ENCODE measurements at places on chromosomes 4 and X.

DNA sequence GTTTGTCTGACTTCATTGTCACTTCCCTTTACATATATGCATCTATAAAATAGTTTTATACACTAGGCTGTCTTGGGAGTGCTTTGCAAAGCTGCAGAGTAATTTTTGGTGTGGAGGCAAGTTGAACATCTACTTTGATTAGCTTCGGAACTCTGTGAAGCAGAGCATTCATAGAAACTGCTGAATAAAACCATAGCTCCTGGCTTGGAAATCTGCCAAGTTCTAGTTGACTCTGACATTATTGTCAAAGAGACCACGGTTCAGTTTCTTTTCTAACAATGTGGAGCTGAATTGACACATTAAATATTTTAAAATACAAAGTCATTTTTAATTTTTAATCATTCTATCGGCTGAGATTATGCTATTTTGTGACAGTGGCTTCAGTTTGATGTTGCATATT lies 335.0 kb downstream of the BMPR1B start:
- no peak for DNase-seq

DNA sequence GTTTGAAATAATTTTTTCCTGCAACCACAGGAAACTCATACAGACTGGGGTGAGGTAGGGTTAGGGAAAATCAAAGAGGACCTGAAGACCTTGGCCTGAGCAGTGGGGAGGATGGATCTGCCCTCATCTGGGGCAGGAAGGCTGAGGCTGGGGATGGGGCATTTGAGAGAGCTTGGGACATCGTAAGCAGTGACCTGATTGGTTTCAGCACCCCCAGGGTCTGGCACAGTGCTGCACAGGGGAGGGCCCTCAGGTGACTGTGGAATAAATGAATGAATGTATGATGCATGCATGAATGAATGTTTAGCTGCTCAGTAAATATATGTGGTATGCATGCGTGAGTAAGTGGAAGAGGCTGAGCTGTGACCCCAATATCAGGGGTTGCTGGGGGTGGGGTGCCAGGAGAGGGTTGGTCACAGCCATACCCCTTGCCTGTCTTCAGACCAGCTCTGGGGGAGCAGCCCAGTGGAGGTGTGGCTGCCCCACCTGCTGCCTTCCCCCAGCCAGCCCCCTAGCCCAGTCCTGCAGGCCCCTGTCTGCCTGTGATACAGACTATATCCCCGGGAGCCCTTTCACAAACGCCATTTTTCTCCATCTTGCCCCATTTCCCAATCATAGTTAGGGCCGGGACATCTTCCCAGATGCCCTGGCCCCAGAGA lies 11.0 kb upstream of the TNIP2 start:
- DNase-seq = no peak

DNA sequence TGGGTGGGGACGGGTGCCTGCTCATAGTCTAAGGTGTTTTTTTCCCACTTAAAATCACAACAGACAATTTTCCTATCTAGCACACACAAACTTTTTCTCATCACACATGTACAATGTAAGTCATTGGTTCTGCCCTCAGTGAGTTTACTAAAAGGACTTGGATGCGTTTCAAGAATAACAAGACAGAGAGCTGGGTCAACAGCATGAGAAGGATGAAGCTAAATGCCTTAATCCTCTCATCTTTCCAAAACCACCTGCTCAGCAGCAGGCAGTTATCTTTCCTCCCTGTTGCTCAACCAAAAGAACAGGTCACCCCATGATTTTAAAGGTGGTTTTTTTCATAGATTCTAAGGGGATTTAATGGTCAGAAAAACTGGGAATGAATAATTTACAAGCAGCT lies 40.1 kb downstream of the OFD1 start:
- no peak for DNase-seq

DNA sequence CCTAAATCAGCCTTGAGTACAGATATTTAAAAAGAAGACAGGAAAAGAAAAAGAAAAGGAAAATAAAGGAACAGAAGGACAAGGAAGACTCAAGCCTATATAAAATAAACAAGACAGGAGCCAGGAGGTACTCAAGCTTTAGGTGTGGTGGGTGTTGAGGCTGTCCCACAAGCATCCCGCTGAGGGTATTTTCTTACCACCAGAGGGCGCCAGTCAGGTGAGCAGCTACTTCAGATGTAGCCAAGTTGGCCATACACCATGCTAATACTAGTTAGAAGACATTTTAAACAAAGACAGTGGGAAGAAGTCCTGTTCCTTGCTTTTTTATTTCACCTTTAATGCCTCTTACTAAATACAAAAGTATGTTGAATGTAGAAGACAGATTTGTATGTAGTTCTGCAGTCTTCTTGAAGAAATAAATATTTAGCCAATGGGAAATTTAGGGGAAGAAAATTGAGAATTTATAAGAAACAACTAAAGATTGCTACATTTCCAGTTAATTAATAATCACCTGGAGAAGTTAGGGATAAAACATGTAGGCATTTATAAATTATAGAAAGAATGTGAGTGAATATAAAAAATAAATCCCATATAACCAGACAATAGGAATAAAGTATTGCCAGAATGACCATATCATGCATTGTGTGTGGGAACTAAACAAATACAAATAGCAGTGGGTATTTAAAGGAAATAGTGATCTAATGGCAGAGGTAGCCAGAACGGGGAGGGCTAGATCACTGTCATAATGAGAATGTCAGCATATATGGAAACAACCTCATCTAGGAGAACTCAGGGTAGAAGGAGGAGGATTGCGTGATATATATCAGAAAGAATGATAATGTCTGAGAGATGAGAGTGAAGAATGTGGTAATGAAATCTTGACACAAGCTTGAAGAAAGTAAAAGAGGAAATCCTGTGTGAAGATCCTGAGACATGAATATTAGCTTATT lies 71.0 kb downstream of the MTHFD2L start:
- DNase-seq = peak; percentile 92

DNA sequence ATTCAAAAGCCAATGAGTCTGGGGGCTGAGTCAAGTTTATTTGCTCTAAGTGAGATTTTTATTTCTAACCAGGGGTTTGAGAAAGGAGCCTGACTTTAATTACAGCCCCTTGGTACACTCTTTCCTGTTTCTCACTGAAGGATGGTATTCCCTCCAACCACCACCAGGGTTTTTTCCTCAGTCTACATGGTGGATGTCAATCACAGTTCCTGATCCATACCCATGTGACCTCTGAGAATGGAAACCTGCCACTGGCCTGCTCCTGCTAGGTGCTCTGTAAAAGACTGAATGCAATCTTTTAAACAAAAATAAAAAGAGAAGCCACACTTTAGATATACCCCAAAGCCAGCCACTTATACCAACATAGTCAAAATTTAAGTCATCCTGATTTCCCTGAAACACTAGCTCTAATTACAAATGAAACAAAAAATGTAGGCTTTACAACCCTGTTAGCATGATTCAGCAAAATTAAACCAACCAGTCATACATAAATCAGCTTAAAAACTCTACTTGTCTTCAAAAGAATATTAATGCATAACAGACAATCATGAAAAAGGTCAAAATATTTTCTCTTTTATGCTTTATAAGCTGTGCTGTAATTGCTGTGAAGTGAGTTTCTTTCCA lies 112.1 kb upstream of the NWD2 start:
- no peak for DNase-seq

DNA sequence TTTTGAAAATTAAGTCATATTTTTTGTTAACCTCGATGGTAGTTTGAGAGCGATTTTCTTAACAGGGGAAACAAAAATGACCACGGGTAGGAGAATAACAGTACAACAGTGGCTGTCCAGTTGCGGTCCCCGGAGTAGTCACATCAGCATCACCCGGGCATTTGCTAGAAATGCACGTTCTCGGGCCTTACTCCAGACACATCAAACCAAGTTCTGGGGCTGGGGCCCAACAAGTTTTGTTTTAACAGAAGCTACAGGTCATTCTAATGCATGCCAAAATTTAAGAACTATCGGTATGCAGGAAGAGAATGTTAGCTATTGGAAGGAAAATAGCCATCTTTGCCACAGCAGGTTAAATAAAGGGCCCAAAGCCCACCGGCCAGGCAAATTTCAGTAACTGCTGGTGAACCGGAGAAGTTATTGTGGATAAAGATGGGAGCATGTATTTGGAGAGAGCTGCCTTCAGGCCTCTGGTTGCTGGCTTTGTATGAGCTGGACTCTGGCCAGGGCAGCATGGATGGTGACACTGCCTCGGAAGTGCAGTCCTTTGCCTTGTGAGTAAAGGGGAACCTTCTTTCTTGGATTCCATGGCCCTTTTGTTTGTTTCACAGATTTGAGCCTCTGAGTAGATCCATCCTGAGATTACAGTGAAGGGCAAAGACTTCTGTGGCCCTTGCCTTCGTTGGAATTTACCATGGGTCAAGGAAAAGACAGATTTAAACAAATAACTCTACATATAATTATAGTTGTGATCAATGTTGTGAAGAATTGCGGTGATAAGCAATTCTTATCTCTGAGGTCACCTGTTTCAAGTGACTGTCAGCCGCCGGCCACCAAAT lies 62.1 kb downstream of the TBC1D14 start:
- no peak for DNase-seq

- no peak for DNase-seq
Measured at GRCh38 chr4:3436048-3436797, 5.5 kb upstream of the HGFAC start.

DNA sequence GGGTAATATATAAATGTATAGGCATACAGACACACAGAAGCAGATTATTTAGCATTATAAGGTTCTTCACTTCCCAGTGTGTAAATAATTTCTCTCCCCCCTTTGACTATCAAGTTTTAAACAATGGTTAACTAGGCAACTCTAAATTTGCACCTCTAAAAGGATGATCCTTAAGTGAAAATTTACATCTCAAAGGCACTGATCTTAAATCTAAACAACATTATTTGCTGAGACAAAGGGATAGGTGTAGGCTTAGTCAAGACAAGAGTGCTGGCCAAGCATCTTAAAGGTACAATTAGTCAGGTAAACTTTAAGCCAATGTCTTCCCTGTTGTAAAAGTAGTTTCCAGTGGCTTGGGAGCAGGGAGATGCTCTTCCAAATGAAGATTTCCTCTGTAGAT lies 33.0 kb downstream of the NLRP2B start:
- no peak for DNase-seq

GRCh38 chr4:42816880-42817400 lies 75.6 kb upstream of the GRXCR1 start:
- DNase-seq = no peak
